ENCODE measurements at places on chromosomes 5 and 9. TPM values are rescaled to one million over a fixed set of nuclear protein-coding genes. Genes with fewer than 3 reads are reported as not detected.

DNA sequence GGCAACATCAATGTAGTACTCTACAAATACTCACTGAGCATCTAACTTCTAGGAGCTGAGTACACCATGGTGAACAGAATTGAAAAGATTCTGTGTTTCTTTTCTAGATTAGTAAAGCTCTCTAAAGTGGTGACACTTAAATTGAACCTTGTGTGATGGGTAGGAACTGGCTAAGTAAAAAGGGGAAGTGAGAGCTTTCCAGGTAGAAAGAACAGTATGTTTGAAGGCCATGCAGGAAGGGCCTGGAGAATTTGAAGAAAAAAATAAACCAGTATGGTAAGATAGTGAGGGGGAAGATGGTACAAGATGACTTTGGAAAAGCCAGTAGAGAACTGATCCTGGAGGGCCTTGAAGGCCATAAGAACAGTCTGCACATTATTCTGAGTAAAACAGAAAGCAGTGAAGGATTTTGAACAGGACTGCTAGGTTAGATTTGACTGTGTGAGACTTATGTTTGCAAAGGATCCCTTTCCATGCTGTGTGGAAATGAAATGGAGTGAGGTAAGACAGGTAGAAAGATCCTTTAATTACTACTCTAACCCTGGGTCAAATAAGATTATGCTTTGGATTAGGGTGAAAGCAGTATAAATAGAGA lies 46.7 kb upstream of the UBQLN1 start:
- DNase-seq, result no peak

GRCh38 chr9:37583522-37584121 lies 7.4 kb upstream of the FBXO10 start:
- no peak for DNase-seq

GRCh38 chr5:94759022-94759421 lies 140.6 kb downstream of the SLF1 start:
- DNase-seq, result no peak

DNA sequence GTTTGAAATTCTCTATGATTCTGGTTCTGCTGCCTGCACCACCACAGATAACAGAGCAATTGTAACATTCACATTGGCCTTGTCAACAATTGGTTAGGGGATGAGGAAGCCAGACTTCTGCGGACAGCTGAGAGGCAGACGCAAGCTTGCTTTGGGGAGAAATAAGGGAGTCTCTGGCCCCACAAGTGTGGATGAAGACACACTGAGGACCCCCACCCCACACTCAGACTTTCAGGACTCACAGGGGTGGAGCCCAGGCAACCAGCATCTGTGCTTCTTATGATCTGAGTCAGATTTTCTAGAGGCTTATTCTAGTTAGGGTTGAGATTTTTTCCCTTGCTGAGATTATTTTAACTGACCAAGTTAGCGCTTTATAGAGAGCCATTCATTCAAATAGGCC lies 140.3 kb upstream of the IRX2 start:
- peak; percentile 32 for DNase-seq

- no peak for DNase-seq
Observed at GRCh38 chr5:127910307-127910956, 173.1 kb upstream of the SLC12A2 start.

DNA sequence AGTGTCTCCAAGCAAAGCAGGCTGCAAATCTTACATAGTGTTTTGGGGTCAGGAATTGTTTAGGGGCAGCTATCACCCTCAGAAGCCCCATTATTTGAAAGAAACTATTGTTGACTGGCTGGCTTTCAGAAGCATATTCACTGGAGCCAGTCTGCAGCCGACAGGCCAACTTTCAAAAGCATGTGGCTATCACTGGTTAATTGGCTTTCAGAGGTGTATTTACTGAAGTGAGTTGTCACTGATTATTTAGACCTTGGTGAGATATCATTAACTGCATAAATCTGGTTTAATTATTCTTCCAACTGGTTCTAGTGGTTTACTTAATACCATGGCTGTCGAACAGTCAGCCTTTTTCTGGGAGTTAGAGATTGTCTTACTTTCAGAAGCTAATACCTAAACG lies 247.0 kb downstream of the CWC27 start:
- no peak for DNase-seq

DNA sequence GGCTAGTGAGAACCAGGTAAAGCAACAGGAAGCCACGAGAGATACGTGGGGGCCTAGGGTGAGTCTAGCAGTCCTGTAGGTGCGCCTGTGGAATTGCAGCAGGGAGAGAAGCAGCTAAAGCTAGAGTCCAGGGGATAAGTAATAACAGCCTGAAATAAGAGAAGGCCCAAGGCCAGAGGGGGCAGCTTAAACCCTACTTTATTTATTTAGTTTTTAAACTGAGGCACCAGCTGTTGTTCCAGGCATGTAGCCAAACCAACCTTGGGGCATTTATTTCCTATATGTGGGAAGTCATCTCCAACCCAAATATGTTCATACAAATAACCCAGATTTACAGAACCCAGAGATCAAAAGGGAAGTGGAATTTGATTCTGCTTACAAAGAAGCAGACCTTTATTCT lies 93.5 kb downstream of the GLDC start:
- peak; percentile 45 for DNase-seq

DNA sequence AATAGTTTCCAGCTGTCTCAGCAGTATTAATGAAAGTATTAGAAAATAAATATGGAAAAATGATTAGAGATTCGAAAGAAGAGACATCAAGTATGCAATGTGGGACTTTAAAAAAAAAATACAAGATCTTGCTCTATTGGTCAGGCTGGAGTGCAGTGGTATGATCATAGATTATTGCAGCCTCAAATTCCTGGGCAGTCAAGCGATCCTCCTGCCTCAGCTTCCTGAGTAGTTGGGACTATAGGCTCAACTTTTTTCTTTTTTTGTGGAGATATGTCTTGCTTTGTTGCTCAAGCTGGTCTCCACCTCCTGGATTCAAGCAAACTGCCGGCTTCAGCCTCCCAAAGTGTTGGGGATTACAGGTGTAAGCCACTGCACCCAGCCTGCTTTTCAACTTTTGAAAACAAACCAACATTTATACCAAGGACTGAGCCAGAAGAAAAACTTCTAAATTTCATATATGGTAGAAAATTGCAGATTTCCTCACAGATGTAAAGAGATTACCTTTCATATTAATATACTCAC lies 323.1 kb downstream of the ADGRV1 start:
- no peak for DNase-seq

DNA sequence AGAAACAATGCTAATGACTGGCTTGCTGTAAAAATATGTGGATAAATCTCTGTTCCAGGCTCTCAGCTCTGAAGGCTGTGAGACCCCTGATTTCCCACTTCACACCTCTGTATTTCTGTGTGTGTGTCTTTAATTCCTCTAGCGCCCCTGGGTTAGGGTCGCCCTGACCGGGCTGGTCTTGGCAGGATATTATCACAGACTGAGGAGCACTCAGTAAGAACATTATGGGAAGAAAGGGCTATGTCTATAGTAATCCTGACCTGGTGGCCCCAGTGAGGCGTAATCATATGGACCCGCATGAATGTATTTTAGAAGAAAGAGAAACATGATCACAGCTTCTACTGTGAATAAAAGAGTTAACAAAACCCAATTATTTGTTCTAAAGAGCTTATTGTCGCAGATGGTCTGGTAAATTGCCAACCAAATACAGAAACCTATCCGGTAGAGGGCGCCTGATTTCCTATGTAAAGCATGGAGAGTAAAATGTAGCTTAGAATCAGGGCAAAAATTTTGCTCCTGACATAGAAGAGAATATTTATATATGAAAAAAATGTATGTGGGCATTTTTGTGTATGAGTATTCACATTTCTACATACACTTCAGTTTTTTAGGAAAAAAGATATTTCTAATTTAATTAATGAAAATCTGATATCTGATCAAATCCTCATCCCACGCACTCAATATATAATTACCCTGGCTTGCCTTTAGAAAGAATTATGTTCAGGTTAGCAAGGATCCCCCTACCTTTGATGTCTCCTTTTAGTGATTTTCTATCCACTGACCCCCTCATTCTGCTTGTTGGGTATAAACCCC lies 5.8 kb upstream of the IFNA1 start:
- peak; percentile 42 for DNase-seq

- DNase-seq, result no peak
Observed at GRCh38 chr5:34653708-34654107, 2.4 kb upstream of the RAI14 start.

Gene CMBL
- total RNA-seq, result 1.4 TPM

Measured in SJSA1 (cell line).